ENCODE measurements at places on chromosomes 12 and 14. TPM values are rescaled to one million over a fixed set of nuclear protein-coding genes. Genes with fewer than 3 reads are reported as not detected.

NDRG2 gene
- total RNA-seq: 222 TPM

SLC10A1 gene
- not detected for total RNA-seq

DNA sequence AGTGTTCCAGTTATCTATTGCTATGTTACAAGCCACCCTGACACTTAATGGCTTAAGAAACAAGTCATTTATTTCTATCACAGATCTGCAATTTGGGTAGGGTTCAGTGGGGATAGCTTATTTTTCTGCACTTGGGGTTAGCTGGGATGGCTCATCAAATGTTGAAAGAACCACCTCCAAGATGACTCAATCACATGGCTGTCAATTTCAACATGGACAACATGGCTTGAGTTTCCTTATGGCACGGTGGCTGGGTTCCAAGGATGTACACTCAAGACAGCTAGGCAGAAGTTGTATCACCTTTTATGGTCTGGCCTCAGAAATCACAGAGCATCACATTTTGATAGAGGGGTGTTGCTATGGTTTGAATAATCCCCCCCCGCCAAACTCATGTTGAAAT, 24.5 kb upstream of the IGF1 start:
- DNase-seq: no peak

SIX1 gene
- 0.50 TPM for total RNA-seq

ORAI1 gene
- total RNA-seq: 7.1 TPM

GRCh38 chr14:105142651-105143450, 25.7 kb downstream of the JAG2 start:
- no peak for DNase-seq

DNA sequence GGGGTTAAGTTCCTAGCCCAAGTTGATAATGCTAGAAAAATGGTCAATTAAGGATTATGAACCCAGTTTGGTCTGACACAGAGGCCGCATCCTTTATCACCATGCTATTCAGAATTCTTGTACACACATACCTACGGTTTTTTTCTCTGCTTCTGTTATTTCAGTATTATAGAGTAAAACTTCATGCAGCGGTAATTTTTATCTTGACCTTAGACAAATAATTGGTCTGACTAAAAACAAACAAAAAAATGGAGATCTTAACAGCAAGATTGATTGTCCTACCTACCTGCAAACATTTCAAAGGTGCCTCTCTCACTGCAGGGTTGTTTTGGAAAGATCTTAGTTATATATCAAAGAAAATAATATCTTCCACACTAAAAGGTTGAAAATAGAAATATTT, 201.9 kb upstream of the PRICKLE1 start:
- DNase-seq: no peak

- no peak for DNase-seq
Observed at GRCh38 chr14:103141117-103141796, 18.0 kb downstream of the TNFAIP2 start.

Measured in esophagus muscularis mucosa (tissue), 4 donors.